ENCODE measurements at places on chromosomes 6 and 20.

DNA sequence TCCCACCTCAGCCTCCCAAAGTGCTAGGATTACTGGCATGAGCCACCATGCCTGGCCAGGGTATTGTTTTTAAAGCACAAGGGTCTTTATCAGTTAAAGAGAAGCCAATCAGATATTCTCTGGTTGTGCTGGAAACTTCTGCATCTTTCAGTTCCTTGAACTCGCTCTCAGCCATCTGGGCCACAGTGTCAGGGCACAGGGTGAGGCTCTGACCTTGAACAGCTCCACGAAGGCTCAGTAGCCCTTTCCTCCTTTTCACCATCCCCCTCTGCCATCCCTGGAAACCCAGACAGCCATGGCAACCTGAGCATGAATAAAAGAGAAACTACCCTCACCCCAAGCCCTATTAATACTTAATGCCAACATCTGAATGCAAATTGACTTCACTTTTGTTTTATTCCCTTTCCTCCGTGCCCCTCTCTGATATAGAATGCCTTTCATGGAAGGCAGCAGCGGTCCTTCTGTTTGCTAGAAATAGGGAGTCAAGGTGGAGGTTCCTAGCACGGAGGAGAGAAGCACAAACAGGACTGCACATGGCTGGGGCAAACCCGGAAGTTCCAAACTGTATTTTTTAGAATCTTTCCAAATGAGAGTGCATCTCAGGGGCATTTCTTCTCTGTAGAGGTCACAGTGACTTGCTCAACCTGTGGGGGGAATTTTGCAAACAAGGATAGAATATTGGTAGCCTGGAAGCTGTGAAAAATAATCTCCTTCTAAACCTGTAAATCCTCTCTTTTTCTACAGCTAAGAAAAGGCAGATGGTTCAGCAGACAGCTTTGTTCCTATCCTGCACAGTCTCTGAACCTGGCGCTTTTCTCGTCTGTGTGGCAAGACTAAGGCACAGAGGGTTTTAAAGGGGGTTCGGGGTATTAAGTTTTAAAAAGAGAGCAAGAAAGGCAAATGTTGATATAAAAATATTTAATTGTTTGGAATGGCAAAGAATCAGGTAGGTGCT lies 176.4 kb upstream of the RREB1 start:
- DNase-seq: no peak

GRCh38 chr6:110705543-110705942 lies 109.7 kb downstream of the CDK19 start:
- no peak for DNase-seq

DNA sequence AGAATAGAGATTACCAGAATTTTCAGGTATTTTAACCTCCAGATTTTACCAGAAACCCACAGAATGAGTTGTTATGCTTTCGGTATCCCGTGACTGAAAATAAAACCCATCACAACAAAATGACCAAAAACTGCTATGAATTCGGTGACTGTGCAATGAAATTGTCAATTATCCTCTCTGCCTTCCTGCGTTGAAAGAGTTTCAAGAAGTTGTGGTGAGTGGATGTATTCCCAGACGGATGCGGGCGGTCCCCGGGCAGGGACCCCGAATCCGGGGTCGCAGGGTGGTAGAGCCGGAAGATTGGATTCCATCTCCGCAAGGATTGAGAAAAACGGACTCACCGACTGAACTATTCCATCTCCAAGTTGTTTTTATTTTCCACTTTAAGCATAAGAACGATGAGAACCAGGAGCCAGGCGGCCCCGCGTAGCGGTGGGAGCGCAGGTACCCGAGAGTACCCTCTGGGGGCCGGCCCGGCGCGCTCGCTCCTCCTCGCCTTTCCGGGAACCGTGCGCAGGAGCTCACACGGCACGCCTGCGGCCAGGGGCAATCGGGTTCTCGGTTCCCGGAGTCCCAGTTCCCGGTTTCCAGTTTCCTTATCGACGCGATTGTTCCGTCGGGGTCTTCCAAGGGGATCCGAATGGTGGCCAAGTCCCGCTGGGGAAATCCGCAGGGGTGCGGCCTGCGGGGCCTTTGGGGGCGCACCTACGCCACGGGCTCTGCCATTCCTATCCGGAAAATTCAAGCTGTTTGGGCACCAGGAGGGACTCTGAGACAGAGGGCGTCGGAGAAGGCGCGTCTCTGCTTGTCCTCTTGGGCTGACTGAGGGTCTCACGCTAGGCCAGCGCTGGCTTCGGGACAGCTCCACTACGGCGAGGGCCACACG lies 104.9 kb upstream of the PRDM1 start:
- no peak for DNase-seq

DNA sequence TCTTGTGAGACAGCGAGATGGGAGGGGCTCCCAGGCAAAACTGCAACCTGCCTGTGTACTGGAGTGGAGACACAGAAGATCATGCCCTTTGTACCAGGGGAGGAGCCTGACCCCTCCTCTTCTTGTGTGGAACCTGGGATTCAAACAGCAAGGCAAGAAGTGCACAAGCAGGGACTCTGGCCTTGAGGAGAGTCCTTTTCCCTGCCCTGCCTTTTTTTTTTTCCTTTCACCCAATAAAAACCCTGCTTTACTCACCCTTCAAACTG lies 251.8 kb upstream of the OPRM1 start:
- DNase-seq: no peak

GRCh38 chr20:34301587-34302311 lies 1.4 kb downstream of the AHCY start:
- DNase-seq: no peak

DNA sequence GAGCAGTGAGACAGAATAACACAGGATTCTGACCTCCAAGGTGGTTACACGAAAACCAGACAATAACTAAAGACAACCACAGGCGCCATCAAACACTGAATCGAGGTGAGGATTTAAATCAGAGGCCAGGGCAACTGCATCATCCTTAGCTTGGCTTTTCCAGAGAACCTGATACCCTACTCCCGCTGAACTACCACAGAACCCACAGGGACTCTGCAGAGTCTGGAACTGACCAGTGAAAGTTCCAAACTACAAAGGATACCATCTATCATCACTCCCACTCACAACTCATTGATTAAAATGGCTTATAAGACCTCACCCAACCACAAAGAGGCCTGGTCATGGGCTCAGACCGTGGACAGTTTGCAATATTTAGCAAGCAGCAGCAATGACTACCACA lies 85.0 kb downstream of the BFSP1 start:
- DNase-seq: no peak

- DNase-seq: no peak
Measured at GRCh38 chr20:59729506-59729905, 125.2 kb downstream of the PHACTR3 start.

DNA sequence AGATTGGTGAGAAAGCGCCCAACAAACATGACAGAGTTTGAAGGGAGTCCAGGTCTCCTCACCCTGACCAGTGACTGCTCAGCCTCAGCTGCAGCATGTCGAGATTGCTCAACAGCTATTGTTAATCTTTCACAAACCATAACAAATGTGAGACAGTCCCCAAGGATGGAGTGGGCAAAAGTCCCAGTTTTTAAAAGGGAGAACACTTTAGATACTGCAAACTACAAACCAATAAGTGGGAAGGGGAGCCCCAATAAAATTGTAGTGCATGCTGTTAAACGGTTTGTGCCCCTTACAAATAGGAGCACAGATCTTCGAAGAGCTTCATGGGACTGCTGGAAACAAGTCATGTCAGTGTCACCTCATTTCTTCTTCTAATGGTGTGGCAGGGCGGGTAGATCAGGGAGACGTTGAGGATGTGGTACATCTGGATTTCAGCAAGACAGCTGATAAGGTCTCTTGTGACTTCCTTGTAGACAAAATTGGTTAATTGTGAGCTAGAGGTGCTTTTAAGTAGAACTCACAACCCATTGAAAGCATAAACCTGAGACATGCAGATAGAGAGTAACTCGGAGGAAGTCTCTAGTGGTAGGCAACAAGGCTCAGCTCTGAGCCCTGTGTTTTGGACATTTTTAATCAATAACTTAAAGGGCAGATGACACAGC lies 134.0 kb upstream of the ARMC2 start:
- no peak for DNase-seq

Data from DMS 273 treated with DMSO at 0.1 percent for 48 hours (cell line).